GM12891 (cell line): ENCODE measurements at places on chromosomes 7 and 10.

- DNase-seq = no peak
Observed at GRCh38 chr7:110061387-110061786, 1029.5 kb upstream of the LRRN3 start.

GRCh38 chr7:29142021-29142727 is 4.2 kb downstream of the CPVL start:
- DNase-seq = no peak

DNA sequence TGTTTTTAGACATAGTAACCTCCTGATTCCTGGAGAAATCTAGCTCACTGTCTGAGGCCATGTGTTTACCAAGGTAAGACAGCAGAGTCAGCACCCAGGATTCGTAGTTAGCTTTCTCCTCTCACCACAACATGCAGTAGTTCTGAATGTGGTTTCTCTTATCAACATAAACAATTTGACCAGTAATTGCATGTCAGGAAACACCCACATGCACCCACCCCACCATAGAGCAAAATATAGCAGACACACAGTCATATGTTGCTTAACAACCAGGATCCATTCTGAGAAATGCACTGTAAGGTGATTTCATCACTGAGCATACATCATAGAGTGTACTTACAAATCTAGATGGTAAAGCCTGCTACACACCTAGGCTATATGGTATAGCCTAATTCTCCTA is 1004.0 kb downstream of the ANKRD7 start:
- no peak for DNase-seq

GRCh38 chr7:699476-700170 is 26.9 kb upstream of the DNAAF5 start:
- DNase-seq = no peak

DNA sequence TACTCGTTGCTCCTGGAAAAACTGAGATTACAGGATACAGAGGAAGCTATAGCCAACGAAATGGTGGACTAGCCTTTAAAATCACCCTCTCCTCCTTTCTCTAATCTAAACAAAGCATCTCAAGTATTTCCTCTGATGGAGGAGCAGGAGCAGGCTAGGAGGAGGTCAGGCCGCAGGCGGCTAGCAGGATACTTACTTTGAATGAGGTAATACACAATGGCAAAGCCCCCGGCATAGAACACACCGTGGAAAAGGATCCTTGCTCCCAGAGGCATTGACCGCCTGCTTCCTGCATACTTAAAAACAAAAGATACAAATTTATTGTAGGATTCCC is 64.4 kb downstream of the STK17A start:
- no peak for DNase-seq

DNA sequence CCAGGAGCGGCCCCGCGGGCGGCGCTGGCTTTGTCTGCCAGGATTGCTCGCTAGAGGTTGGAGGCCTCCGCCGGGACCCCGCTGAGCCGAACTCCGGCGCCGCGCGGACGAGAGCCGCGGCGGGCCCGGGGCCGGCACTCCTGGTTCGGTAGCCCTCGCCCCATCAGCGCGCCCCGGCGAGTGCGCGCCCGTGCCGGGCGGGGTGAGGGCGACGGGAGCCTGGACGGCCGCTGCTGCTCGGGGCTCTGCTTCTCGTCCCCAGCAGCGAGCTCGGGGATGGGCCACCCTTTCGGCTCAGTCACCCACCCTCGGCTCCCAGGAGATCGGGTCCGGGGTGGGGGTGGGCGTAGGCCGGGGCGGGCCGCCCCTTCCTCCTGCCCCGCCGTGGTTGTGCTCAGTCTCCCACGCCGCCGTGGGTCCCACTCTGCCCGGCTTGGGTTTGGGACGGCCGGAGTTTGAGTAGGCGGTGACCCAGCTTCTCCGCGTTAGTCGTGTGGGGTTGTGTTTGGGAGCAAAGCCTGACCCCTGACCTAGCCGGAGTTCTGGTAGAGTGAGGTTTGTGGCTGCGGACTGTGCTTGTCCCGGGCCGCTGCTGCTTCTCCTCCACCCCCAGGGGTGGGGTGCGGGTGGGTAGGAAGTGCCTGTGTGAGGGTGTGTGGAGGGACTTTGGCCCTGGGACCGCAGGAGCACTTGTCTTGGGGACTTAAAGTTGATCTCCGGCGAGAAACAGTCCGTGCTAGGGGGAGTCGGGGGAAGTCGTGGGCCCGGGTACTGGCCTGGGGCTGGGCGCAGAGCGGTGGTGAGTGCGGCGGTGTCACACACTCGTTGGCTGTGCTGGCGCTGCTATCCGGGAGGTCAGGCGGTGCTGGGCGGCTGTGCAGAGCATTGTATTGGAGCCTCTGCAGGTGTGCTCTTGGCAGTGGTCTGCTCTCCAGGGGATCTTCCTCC is 677 bp downstream of the TSPAN14 start:
- DNase-seq = peak; percentile 47
